ENCODE measurements at places on chromosomes 16 and 17.
A peak's percentile ranks its signal among the peaks of the same experiment; 100 is the strongest.

- peak; percentile 55 for DNase-seq
Measured at GRCh38 chr16:56932721-56933619, 1.0 kb downstream of the HERPUD1 start.

DNA sequence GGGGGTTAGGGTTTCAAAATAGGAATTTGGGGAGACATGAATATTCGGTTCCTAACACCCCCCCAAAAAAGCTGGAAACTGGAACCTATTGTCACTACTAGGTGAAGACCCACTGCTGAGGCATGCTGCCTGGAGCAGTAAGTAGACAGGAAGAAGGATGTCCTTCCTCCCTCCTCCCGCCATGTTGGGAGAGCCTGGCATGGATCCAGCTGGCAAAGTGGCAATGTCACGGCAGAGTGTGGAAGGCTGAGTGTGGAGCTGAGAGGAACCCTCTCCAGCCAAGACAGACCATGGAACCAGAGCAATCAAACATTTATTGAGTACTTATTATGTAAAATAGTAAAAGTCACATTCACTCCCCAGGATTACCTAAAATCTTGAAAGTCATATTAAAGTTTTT lies 49.0 kb downstream of the CCDC182 start:
- no peak for DNase-seq

GRCh38 chr17:27269974-27270373 lies 23.9 kb upstream of the WSB1 start:
- DNase-seq = no peak

DNA sequence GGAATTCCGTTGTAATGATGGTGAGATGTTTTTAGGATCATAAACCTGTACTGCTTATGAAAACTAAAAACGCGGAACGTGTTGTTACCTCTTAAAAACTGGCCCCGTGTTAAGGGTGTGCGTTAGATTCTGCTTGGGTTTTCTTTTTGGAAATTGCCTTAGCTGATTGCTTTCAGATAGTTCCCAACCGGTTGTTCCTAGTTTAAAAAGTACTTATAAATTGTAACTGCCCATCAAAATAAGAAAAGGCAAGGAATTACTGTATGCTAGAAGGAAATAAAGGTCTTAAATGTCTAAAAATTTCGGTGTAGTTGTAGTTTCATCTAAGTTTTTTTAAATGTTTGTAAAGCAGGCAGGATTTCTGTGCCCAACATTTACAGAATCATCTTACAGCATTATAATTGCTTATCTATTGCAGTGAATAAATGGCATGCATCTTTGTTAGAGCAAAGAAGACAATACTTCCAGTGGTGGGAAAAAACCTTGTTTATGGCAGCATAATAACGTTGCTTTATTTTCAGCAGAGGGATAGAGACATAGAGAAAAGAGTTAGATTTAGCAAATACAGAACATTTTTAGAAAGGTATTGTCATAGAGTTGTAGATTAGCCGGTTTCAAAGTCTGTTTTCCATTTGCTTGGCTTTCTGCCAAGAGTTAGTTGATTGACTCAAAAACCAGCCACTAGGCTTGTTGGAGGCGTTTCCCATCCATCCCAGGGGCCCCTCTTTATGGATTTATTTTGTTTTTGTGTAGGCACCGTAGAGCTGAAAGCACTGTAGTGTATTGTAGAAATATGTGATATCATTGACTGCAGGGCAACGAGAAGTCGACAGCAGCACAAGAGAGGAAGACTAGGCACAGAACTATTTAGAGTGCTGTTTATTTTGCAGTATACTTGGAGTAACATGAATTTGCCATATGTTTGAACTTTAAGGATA lies 1.7 kb downstream of the PPM1D start:
- peak; percentile 88 for DNase-seq

DNA sequence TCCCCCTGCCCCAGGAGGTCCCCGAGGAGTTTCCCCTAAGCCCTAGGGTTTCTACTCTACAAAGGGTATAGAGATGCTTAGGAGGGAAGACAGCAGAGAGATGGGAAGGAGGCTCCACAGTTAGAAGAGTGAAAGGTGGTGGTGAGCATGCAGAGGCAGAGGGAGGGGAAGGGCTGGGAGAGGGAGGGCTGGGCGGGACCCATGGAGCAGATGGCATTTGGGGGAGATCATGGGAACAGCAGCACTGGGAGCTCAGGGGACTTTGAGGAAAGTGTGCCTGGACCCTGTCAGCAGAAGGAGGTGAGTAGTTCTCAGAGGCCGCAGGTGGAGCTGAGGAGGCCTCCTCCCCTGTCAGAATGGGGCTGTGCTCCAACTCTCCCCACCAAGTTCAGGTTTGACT lies 650 bp upstream of the OTOP3 start:
- no peak for DNase-seq
